ENCODE measurements at places on chromosomes 1 and 21.

- no peak for DNase-seq
These were observed 287.6 kb upstream of the C1orf105 start for GRCh38 chr1:172132836-172133235.

DNA sequence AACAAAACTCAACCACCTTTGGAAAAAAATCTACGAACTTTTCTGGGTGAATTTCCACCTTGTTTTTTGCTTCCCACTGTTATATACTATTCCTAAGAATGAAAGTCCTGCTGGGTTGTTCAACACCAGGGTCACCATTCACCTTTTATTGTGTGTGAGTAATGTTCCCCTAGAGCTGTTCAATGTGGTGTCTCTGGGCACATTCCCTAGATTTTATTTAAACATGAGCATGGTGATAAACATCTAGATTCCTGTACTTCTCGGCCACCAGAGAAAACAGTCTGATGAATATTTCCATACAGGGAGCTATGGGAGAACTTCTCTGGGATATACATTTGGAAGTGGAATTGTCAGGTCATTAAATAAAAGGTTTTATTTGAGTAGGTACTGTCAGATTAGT, 13.0 kb downstream of the FMN2 start:
- DNase-seq, result no peak

- no peak for DNase-seq
These were observed 85.3 kb downstream of the GLIS1 start for GRCh38 chr1:53653631-53654030.

GRCh38 chr1:160046494-160047110, 14.8 kb upstream of the PIGM start:
- DNase-seq, result peak; percentile 7

DNA sequence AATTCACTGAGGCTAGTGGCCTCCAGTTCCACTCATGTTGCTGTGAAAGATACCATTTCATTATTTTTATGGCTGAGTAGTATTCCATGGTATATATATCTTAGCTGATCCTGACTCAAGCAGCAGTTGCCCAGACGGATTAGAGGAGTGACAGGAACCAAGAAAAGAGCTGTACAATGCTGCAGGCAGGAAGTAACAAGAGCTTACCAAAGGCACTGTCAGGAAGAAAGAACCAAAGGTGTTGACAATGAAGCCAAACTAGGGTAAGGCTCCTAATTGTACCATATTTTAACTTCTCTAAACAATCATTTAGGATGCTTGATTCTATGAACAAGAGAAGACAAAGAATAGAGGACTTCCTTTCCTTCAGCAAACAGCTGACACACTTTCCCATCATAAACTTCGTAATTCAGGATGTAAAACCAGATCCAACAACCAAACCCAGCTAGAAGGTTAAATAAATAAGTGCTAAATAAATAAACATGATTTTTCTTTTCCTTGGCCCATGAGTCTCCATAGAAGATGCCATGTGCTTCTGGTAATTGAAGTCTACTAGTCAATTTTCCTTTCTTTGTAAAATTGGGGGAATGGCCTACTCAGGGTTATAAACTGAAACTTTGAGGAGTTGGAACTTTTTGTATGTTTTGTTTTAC, 248.2 kb upstream of the SGIP1 start:
- no peak for DNase-seq

- DNase-seq, result peak; percentile 14
These were observed 16.9 kb downstream of the MTARC1 start for GRCh38 chr1:220803401-220804201.

- no peak for DNase-seq
These were observed 16.2 kb downstream of the KYAT3 start for GRCh38 chr1:88976235-88976634.

DNA sequence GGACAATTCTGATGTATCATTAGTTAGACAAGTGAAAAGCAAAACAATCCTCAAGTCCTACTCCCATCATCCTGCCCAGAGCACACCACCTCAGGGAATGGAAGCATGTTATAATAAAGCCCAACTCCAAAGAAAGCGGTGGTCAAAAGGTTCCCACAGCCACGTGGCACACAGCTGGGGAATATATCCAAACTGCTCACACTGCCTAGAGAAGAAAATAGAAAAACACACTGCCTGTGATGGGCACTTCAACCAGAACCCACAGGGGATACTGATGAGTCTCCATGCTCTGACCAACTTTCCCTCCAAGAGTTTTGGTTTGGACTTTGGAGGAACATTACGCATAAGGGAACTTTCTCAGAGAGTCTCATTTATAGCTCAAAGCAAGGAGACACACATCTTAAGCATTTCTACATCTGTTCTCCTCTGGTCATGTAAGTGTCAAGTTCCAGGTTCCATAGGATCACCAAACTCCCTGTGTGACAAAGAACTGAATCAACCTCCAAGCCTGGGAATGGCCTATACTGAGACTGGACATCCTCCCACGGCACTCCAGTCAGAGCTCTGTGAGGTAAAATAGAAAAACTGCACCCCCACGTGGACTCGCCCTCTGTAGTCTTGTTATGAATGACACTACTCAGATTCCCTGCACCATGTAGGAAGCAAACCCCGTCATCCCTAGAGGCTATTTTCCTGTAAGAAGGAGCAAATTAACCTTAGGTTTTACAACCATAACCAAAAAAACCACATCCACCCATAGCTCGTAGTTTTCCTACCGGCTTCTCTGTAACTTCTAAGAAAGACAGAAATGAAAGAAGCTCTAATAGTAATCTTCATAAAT, 12.2 kb downstream of the DSTYK start:
- DNase-seq, result no peak

- DNase-seq, result no peak
These were observed 40.7 kb downstream of the CD2 start for GRCh38 chr1:116794804-116795481.

DNA sequence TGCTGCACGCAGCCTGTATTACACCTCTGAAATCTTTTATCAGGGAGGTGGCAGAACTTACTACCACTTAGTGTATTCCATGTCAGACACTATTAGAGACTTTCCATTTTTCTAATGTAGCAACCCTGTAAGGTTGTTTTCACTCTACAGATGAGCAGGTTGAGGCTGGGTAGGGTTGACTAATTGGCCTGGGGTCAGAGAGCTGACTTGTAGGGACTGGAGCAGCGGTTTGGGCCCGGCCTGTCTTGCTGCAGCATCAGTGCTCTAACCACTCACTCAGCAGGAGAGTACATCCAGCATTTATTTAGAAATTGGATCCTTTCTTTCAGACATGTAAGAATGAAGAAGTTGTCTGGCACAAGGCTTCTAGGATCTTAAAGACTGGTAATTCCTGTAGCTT, 25.7 kb upstream of the NBL1 start:
- no peak for DNase-seq

GRCh38 chr1:24321697-24322469, 2.7 kb downstream of the GRHL3 start:
- DNase-seq, result peak; percentile 41

DNA sequence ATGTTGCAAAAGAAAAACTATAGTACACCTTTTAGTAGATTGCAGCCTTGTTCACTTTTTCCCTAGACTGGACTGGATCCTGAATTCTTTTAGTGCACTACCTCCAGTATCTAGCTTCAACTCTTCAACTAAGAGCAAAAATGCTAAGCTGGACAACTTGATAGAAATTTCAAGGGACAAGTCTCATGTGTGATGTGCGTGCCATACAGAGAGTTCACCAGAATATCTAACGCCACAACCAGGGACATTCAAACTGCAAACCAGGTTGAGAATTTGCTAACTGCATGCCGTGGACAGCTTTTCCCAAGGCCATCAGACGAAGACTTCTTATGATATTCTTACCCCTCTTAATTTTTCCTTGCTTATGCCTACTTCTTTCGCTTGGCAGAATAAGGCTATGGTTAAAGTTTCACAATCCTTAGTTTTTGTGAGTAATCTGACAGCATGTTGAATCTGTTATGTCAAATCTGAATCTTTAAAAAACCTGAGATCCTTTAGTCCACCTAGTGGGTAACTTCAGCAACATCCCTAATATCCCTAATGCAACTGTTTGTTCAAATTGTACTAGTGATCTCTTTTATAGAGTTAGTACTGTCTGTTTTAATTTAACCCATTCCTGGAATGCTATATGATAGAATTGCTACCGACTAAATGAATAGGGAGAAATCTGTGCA, 66.4 kb downstream of the DDAH1 start:
- DNase-seq, result no peak

- no peak for DNase-seq
These were observed 21.0 kb downstream of the TTC4 start for GRCh38 chr1:54736685-54737084.

DNA sequence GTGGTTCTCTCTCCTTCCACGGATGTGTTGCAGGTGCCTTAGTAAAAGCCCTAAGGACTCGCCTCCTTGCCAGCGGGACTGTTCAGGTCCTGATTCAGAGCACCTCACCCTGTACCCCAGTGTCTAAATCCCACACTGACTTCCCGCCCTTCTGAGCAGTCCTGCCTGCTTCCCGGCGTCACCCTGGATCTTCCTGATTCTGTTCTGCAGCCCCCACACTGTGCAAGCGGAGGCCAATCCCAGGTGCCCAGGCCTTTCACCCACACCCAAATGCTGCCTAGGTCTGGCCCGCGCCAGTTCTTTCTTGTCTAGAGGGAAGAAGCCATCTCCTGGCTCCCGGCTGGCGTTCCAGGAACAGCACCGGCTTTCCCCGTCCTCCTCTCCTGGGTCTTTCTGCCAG, 95.9 kb upstream of the GALNT2 start:
- no peak for DNase-seq

- no peak for DNase-seq
These were observed 6.0 kb downstream of the IFFO2 start for GRCh38 chr1:18950401-18951026.

GRCh38 chr1:157111396-157112165, 12.0 kb upstream of the ETV3L start:
- DNase-seq, result no peak

GRCh38 chr1:72003092-72003491, 279.2 kb downstream of the NEGR1 start:
- peak; percentile 58 for DNase-seq

DNA sequence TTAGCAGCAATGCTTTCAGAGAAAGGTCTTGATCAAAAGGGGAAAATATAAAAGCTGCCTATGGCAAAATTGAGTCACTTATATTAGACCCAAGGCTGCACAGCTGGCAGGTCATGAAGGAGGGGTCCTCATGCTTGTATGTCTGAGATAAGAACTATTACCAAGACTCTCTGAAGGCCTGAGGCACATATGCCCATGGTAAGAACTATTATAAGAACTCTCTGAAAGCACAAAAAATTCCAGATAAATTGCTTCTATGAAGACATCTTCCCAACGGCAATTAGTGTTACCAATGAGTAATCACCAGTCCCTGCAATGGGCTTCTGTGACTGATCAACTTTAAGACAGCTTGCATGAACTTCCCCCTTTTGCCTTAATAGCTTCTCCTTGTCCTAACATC, 42.8 kb upstream of the LRIF1 start:
- DNase-seq, result no peak

- DNase-seq, result no peak
These were observed 2.4 kb downstream of the PARP1 start for GRCh38 chr1:226405411-226405988.

GRCh38 chr1:176939993-176940392, 224.5 kb downstream of the ASTN1 start:
- no peak for DNase-seq

- no peak for DNase-seq
These were observed 111.7 kb upstream of the KCNJ6 start for GRCh38 chr21:38027901-38028498.

DNA sequence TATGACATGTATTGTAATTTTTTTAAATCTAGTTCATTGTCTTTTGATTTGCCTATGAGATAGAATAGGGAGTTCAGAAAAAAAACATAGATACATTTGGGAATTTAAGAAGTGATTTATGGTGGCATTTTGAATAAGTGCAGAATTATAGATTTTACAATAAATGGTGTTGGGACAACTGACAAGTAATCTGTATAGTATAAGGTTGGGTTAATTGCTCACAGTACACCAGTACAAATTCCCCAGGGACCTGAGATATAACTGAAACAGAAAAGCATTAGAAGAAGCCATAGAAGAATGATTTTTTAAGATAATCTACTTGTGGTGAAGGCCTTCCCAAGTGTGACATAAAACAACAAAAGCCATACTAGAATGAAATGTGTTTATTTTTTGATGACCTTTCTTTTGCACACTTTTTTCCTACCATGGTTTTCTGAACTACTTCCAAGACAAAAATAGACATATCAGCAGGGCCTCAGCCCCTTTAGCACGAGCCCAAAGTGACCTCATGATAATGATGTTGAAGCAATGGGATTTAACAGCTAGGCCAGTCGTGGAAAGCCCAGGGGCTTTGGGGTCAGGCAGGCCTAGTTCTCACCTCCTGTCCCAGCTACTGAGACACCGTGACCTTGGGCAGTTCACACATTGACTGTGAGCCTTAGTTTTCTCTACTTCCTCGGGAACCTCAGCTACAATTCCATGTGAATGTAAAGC, 87.4 kb downstream of the GREM2 start:
- no peak for DNase-seq

DNA sequence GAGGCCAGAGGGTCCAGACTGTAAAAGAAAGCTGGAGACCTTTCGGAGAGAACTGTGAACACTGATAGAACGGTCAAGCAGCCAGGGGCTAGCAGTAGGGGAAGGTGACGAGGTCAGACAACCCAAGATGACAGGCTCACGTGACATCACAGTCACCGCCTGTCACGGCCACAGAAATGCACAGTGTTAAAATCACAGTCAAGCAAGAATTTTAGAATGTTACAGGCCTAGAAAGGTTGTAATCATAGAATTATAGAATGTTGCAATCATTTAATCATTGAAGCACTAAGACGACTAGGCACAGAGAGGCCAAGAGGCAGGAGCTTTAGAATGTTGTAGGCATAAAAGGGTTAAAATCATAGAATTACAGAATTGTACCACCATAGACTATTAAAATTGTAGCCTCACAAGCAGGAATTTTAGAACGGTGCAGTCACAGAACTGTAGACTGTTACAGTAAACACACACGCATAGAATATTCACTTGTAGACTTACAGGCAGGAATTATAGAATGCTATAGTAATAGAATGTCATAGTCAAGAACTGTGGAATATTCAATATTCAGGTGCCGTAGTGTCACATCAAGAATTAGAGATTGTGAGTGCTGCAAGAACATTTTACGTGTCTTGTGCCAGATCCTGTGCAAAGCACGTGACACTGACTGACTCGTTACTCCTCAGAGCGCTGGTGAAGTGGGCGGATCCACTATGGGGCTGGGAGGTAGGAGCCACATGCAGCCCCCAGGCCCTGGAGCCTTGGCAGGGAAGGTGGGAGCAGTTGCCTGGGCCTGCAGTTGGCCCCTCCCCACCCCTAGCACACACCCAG, 118.1 kb downstream of the EPHB2 start:
- DNase-seq, result no peak

- peak; percentile 15 for DNase-seq
These were observed 71.1 kb upstream of the CD34 start for GRCh38 chr1:207981976-207982375.

- no peak for DNase-seq
These were observed 165.8 kb upstream of the C1orf105 start for GRCh38 chr1:172254521-172255222.
